Liver (tissue), 10 donors: ENCODE measurements at places on chromosomes 3 and 15. TPM values are rescaled to one million over a fixed set of nuclear protein-coding genes. Genes with fewer than 3 reads are reported as not detected.

The PLAAT1 gene
- total RNA-seq = not detected

The FBXL22 gene
- 0.25 TPM for total RNA-seq

The CX3CR1 gene
- total RNA-seq = 0.33 TPM

The PBRM1 gene
- 65.7 TPM for total RNA-seq

The CYP11A1 gene
- total RNA-seq = 2.3 TPM

The NOP10 gene
- 104 TPM for total RNA-seq

The SLC15A2 gene
- total RNA-seq = 0.79 TPM

The MYO5C gene
- 2.6 TPM for total RNA-seq

The CPN2 gene
- total RNA-seq = 20.4 TPM

The HDC gene
- total RNA-seq = 3.0 TPM

The CELSR3 gene
- total RNA-seq = 0.37 TPM

The UBE2E1 gene
- 31.8 TPM for total RNA-seq
